ENCODE measurements at places on chromosomes 6 and 20.

GRCh38 chr20:2673453-2673852 lies 9.4 kb upstream of the IDH3B start:
- DNase-seq = no peak

DNA sequence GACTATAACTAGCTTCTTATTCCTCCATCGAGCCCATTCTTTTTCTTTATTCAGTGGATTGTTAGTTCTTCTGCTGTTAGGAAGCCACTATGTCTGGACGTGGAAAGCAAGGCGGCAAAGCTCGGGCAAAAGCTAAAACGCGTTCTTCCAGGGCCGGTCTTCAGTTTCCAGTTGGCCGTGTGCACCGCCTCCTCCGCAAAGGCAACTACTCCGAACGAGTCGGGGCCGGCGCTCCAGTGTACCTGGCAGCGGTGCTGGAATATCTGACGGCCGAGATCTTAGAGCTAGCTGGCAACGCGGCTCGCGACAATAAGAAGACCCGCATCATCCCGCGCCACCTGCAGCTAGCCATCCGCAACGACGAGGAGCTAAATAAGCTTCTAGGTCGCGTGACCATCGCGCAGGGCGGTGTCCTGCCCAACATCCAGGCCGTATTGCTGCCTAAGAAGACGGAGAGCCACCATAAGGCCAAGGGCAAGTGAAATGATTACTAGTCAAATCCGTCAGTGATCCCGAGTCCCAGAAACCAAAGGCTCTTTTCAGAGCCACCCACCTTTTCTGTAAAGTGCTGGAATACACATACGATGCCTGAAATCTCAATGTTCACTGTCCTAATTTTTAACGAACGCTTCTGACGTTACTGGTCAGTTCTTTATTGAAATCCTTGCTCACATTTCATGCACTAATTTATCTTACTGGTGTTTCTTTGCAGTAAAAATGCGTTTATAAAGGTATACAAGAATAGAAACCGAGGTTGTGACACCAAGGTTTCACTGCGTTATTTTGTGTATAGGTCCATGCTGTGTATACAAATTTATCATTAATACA lies 129.9 kb downstream of the HFE start:
- peak; percentile 89 for DNase-seq

DNA sequence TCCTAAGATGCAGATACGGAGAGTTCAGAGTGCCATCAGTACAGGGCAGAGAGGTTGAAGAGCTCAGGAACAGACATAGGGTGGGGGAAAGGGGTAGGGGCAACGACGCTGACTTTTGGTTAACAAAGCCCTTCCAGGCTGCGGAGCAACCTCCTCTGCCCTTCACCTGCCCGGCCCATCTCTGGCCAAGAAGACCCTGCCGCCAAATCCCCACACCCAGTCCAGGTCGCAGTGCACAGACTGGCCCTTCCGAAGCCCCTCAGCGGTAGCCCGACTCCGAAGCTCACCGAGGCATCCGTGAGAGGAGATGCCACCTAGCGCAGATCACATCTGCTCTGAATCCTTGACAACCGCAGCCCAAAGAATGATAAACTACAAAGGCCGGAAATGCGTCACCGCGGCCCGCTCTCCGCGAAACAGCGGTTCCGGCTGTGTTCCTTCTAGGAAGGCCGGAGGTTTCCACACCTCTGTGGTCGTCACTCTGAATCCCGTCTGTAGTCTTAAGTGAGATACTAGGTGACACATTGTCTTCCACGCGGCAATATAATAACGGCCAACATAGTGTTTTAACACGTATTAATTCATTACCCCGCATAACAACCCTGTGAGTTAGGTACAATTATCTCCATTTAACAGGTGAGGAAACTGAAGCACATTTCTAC lies at the start of gene ZSCAN23:
Gene ZSCAN23 (minus strand): TSS at position 380 of the 662 bp plus-strand sequence. CDS start 7,225 bp downstream, outside the sequence.
- DNase-seq = peak; percentile 90

GRCh38 chr20:32186506-32186905 lies 21.0 kb downstream of the PLAGL2 start:
- no peak for DNase-seq

GRCh38 chr6:1636971-1637871 lies 27.5 kb downstream of the FOXC1 start:
- DNase-seq = no peak

DNA sequence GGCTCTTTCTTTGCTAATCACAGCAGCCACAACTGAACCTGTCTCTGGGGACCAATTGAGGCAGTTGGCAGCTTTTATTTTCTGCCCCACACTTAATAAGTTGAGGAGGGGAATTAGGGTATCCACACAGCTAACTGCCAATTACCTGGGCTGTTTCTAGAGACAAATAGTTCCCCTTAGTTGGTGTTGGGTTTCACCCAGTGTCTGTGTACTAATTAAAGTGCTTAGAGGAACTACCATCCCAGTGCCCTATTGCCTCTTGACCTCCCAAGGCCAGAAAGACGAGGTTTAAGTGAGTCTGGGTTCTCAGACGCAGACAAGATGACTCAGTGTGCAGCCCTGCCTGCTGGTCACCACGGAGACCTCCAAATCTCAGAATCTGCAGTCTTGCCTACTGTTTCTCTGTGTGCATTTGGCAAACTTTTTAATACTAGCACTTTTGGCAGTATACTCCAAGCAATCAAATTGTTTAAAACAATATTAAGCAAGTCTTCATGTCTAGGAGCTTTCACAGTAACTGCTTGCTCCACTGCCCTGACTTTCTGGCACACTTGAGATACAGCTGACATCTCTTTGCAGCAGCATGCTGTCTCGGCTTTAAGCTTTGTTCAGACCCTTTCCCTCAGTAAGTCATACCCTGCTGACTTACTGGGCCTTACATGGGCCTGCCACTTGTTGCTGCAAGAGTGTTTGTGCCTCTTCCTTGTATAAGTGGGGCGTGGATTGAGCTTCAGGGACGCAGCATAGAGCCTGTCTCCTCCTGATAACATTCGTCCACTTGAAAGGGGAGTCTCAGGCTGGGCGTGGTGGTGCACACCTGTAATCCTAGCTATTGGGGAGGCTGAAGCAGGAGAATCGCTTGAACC lies 31.9 kb downstream of the STK35 start:
- DNase-seq = no peak

DNA sequence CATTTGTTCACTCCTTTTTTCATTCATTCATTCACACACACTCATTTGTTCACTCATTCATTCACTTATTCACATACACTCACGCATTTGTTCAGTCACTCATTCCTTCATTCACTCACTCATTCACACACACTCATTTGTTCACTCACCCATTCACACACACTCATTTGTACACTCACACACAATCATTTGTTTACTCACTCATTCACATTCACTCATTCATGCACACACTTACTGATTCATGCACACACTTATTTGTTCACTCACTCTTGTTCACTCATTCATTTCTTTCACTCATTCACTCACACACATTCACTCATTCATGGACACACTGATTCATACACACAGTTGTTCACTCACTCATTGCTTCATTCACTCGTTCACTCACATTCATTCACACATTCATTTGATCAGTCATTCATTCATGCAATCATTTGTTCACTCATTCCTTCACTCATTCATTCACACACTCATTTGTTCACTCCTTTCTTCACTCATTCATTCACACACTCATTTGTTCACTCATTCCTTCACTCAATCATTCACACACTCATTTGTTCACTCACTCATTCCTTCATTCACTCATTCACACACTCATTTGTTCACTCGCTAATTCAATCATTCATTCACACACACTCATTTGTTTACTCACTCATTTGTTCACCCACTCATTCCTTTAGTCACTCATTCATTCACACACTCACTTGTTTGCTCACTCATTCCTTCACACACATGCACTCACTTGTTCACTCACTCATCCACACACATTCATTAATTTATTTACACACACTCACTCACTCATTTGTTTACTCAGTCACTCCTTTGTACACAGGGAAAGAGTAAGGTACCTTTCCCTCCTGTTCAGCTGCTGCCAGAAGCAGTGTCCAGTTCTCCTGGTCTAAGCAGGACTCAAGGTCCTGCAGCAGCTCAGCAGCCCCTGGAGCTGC lies 50.7 kb upstream of the BHLHE23 start:
- no peak for DNase-seq

- DNase-seq = no peak
Observed at GRCh38 chr20:10002866-10003265, 31.9 kb upstream of the ANKEF1 start.

DNA sequence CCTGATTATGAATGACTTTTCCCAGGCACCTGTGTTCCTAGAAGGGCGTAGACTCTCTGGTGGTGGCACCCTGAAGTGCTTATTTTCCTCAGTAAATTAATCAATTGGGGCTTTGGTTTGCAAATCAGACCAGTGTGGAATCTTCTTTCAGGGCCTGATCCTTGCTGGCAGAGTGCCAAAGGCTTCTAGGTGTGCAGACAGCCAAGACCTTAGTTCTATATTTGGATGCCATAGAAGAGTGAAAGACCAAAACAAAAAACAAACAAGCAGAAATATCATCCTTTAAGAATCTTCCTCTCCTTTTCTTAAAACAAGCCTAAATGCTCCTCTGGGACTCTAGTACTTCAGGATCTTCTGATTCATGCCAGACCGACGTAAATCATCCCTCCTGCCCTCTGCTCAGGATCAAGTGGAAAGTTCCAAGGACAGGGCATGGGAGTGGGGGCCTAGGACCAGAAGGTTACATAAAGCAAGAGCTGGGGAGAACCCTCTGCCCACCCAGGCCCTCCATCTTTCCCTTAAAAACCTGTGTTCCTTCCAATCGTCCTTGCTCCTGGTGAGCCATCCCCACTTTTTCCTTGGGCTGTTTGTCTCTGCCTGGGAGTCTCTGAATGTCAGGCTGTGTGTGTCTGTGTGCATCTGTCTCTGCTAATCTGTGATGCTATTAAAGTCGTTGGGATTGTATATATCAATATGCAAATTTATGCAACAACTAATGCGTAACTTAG lies 70.5 kb upstream of the MYLIP start:
- no peak for DNase-seq

DNA sequence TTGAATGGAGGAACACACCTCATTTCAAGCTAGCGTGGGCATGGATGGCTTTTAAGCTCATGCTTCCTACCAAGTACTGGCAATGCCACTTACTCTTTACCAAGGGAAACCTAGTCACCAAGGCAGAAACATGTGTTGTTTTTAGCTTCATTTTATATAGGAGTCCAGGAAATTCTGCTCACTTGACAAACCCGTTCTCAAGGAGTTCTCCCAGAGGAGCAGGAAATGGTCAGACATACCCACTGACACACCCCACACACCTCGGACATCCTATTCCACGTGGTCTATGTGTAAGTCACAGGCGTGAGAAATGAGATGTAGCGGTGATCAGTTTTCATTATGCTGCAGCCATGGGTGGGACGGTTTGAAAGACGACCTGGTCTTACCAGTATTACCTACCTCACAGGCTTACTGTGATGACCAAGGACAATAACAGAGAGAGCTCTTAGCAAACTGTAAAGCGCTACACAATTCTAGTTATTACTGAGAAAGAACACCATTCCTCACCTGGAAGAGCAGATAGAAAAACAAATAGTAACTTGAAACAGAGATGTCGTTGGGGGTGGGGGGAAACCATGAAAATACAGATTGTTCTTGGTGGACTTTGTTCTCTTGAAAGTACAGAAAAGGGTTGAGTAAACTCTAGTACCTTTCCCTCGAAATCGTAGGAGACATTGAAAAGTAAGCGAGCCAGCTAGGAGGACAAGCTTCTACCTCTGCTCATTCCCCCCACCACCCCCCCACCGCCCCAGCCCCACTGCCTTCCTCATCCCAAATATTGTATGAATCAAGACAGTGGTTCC lies 1.7 kb downstream of the CNKSR3 start:
- no peak for DNase-seq

DNA sequence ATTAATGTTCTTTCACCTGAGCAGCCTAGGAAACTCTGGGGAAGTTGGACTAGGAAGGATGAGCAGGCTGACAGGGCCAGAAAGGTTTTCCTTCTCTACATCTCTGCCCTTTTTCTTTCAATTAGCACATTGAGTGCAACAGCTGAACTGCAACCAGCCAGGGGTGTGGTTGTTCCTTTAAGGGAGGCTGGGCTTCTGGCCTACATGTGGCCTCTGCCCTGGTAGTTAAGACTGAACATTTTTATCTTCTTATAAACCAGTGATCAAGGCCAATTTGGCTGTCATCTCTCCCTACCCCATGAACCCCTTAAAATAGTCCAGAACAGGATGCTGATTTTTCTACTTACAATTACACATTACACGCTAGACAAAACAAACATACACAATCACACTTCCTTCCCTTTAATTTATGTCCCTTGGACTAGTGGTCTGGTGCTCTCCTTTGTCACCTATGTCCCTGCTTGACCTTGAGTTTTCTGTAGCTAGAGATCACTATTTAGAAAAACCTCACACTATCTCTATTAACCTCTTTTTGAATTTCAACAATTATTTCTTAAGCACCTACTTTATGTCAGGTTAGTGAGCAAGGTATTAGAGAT lies 60.3 kb downstream of the RNF217 start:
- no peak for DNase-seq

- no peak for DNase-seq
Observed at GRCh38 chr6:121465101-121465500, 29.7 kb downstream of the GJA1 start.

DNA sequence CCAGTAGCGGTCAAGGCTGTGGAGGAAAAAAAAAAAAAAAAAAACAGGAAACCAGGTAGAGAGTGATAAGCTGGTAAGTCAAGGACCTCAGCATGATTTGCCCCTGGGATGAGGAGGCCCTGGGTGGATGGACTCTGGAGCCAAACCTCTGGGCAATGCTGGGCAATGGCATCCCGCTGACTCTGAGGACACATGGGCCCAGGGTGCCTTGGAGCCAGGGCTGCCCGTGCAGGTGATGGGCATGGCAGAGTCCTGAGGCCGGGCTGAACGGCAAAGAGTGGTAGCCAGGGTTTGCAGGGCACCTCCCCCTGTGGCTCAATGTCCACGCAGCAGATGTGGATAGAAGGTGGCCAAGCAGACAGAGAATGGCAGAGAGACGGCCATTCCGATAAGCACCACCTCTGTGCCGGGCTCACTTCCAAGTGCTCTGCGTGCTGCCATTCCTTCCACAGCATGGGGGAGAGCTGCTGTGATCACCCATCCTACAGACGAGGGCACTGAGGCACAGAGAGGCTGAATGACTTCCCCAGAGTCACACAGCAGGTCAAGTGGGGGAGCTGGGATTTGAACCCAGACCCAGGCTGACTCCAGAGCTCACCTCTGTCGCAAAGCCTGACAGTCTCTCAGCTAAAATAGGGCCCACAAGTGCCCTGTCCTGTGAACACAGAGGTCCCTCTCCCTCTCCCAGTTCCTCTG lies 353.9 kb downstream of the CDH4 start:
- no peak for DNase-seq

DNA sequence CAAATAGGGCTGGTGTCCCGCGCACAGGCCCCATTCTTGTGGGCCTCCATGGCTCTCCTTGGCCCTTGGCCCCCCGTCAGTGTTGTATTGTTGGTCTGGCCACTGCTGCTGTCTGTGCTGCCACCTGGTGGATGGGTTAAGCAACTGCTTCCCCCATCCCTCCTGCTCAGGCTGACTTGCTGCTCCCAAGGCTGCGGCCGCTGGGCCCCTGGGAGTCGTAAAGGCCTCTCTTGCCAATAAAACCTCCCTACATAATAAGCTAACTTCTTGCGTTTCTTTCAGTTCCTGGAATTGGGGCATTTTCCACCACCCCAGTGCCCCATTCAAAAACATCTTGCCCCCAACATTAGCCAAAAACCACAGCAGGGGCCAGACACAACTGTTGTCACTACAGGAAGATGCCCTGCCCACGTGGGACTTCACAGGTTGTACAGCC lies 27.1 kb downstream of the CD83 start:
- DNase-seq = peak; percentile 69

GRCh38 chr6:139134064-139134395 lies 850 bp upstream of the HECA start:
- DNase-seq = no peak
